Activated CD8-positive, alpha-beta memory T cell treated with anti-CD3 and anti-CD28 coated beads for 4 hours (primary cell): ENCODE measurements at places on chromosomes 1 and 21.

GRCh38 chr1:218349348-218350034 lies 4.4 kb downstream of the TGFB2 start:
- DNase-seq = no peak

DNA sequence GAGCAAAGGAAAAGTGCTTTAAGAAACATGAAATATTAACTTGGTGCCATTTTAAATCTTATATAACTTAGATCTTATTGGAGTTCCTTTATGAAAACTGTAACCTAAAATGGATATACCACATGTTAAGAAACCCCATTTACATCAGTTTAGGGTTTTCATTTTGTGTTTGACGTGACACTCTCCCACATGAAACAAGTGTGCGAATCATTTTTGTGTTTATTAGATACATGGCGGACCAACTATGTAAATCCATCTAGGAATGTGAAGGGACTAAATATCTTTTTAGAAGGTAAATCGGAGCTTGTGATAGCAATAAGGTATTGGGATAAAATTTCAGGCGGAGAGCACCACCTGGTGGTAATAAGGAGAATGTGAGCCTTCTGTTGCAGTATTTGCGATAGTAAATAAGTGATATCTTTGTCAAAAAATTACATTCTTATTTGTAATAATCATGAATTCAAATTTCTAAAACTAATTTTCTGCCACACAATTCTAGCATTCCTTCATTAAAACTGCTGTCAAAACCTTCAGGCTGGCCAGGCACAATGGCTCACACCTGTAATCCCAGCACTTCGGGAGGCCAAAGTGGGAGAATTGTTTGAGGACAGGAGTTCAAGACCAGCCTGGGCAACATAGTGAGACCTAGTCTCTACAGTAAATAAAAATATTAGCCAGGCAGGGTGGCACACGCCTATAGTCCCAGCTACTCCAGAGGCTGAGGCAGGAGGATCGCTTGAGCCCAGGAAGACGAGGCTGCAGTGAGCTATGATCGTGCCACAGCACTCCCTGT lies 31.3 kb downstream of the SMAP2 start:
- DNase-seq = no peak

- DNase-seq = no peak
Observed at GRCh38 chr1:229643996-229644745, 18.1 kb downstream of the URB2 start.

- DNase-seq = no peak
Observed at GRCh38 chr1:107622535-107622934, 342.4 kb downstream of the VAV3 start.

GRCh38 chr1:230262867-230263567 lies 163.1 kb downstream of the PGBD5 start:
- no peak for DNase-seq

DNA sequence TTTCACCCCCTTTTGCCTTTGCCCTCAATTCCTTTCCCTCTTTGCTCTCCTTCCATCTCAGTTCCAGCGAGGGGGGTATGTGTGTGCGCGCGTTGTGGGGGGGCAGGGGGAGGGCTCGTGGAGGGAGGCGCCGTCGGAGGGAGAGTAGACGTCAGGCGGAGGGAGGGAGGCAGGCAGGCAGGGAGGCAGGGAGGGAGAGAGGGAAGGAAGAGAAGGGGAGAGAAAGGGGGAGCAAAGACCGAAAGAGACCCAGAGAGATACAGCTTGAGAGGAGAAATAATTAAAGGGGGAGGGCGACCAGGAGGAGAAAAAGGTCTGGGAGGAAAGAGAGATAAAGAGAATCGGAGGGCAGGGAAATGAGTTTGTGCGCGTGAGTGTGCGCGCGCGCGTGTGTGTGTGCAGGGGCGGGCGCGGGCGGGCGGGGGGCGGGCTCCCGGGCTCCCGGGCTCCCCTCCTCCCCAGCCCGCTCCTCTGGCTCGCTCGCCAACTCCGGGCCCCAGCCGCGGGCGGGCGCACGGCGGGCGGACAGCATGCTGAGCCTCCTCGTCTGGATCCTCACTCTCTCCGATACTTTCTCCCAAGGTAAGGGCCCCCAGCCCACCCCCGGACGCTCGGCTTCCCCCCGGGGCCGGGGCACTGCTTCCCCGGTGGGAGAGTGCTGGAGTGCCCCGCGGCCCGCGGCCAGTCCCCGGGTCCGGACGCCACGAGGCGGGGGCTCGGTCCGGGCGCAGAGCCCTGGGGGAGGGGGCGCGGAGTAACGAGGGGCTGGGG lies at the start of gene KIRREL1:
KIRREL1 (plus strand) TSS at position 499 of the 771 bp plus-strand sequence; CDS start at position 531, 32 bp downstream.
- no peak for DNase-seq

DNA sequence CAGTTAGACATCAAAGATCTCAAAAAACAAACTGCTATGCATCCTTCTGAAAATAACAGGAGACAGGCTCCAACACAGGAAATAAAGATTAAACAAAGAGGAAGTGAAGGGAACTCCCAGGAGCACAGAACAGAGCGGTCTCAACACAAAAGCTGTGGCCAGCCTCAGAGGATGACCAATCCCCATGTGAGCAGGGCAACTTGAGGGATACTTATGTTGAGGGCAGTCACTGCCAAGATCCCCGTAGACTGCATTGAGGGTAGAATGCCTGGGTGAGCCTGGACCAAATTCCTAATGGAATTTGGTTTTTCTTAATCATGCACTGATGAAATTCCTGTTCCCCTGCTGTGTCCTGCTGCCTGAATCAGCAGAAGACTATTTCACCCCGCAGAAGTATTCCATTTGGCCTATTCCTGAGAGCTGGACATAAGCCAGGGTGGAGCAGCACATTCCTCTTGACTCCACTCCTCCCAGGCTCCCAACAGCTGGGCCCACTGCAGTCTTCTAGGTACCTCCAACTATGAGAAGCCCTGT lies 49.0 kb downstream of the JAK1 start:
- DNase-seq = no peak

GRCh38 chr1:206912445-206913095 lies 9.2 kb downstream of the FCMR start:
- DNase-seq = no peak

DNA sequence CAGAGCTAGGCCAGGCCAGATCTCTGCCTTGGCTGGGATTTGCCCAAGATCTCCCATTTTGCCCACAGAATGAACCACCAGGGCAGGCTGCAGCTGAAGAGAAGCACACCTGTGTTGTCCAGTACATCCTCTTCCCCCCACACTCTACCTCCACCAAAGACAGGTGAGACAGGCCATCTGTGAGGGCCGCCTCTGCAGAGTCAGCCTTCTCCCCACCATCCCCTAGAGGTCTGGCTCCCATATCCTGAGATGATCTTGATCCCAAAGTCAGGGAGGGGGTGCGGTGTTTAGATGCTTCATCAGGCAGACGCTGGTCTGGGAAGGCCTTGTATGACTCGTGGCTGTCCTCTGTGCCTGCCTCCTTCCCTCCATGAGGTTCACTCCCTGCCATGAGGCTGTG lies 28.7 kb downstream of the HYI start:
- no peak for DNase-seq

- no peak for DNase-seq
Observed at GRCh38 chr1:227127891-227128290, 187.8 kb downstream of the COQ8A start.

GRCh38 chr1:43614891-43615290 lies 35.1 kb upstream of the KDM4A start:
- DNase-seq = no peak

- no peak for DNase-seq
Observed at GRCh38 chr1:48059289-48059688, 62.1 kb upstream of the TRABD2B start.

- no peak for DNase-seq
Observed at GRCh38 chr1:19336543-19336942, 24.4 kb downstream of the SLC66A1 start.

- no peak for DNase-seq
Observed at GRCh38 chr21:33152732-33153130, 77.0 kb upstream of the IFNAR2 start.

- no peak for DNase-seq
Observed at GRCh38 chr1:11320153-11320936, 47.3 kb downstream of the UBIAD1 start.

DNA sequence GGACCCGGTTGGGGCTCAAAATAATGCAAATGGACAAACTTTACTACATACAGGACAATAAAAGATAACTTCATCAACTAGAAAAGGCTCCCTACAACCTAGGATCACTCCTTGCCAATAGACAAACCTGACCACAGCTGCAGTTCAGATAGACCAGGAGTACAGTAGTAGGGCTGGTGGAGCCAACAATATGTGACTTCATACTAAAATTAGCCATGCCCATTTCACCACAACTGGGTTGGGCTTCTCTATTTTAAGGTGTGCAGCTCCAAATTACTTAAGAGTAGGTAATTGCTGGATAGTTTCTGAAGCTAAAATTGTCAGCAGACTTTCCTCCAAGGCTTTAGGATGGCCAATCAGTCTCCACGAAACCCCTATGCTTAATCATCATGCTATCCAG lies 3.9 kb downstream of the DENND1B start:
- DNase-seq = no peak

GRCh38 chr1:84264961-84265360 lies 36.5 kb upstream of the SAMD13 start:
- DNase-seq = no peak

GRCh38 chr1:100387209-100387608 lies 34.9 kb downstream of the CDC14A start:
- no peak for DNase-seq

- DNase-seq = no peak
Observed at GRCh38 chr1:180157108-180157507, 2.4 kb downstream of the QSOX1 start.

- DNase-seq = no peak
Observed at GRCh38 chr1:201938440-201939035, 7.8 kb downstream of the LMOD1 start.

DNA sequence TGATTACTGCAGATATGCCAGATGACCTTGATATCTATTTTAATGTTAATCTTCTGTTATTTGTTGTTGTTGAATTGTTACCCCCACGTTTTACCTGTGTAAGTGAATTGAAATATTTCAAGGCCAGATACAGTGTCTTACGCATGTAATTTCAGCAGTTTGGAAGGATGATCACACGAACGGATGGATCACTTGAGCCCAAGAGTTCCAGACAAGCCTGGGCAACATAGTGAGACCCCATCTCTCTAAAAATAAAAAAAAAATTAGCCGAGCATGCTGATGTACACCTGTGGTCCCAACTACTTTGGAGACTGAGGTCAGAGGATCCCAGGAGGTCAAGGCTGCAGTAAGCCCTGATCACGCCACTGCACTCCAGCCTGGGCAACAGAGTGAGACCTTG lies 32.2 kb downstream of the SDCCAG8 start:
- no peak for DNase-seq

DNA sequence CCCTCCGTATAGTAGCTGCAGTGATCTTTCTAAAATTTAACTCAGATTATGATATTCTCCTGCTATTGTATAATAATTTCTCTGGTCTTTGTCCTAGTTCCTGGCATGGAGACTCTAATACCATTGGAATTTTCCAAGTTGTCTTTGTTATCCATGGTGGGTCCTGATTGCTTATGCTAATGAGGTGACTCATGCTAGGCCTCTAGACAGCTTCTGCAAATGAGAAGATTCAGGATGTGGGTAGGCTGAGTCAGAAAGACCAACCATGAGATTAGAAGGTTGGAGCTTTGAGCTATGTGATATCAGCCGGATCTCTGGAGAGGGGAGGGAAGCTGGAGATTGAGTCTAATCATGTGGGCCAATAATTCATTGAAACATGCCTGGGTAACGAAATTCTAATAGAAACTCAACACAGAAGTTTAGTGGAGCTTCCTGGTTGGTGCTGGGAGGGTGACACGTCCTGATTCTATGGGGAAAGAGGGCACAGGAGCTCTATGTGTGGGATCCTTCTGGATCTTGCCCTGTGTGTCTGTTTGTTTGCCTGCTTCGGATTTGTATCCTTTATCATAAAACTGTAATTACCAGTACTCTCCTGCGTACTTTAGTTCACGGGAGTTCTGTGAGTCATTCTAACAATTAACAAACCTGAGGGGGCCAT lies 73.2 kb upstream of the CNIH3 start:
- peak; percentile 6 for DNase-seq
